ENCODE measurements at places on chromosomes 11 and 22.

- DNase-seq: peak; percentile 93
These were observed 1.7 kb downstream of the QSER1 start for GRCh38 chr11:32894149-32894827.

DNA sequence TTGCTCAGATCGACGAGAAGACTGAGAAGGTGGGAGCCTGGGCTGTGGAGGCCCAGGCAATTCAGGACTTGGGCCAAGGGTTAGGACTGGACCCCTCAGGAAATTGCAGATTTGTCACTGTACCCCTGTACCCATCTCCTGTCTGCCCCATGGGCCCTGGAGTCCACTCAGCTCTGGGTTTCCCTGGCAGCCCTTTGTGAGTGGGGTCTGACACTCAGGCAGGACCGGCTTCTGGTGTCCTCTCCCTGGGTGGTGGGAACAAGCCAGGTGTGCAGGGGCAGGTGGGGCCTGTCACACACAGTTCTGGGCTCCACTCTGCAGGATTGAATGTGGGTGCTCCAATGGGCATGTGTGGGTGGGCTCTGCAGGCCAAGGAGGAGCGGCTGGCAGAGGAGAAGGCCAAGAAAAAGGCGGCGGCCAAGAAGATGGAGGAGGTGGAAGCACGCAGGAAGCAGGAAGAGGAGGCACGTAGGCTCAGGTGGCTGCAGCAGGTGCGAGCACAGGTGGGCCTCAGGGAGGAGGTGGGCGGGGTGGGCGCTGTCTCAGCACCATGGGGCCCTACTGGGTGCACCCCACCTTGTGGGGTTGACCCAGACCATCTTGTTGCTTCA, 21.6 kb downstream of the INCENP start:
- no peak for DNase-seq

- DNase-seq: no peak
These were observed 91.2 kb downstream of the TP53I11 start for GRCh38 chr11:44859528-44859925.

GRCh38 chr11:72886619-72887018, 72.4 kb downstream of the ATG16L2 start:
- DNase-seq: no peak

GRCh38 chr11:72451831-72452376, 17.6 kb upstream of the CLPB start:
- DNase-seq: no peak

- no peak for DNase-seq
These were observed 18.1 kb upstream of the CADM1 start for GRCh38 chr11:115522302-115522701.

GRCh38 chr22:36199001-36199551, 2.5 kb downstream of the APOL4 start:
- no peak for DNase-seq

All from A172 (cell line).